MM.1S (cell line): ENCODE measurements at places on chromosomes 1 and 21.

DNA sequence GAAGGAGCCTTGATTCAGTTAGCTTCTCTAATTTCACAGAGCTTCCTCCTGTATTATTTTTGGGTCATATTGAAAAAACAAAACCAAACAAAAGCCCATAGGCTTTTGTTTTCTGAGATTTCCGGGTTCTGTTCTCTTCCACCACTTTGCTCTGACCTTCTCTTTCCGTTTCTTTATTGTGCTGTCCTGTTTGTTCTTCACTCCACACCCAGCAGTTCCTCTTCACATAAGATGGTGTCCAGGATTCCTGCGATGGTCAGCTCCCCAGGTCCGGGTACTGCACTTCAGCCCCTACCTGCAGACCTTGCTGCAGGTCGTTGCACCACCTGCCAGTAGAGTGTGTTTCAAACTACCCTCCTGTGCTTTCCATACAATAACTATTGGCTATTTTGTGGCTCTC, 44.6 kb downstream of the GLUL start:
- DNase-seq = no peak

GRCh38 chr1:72283022-72283306, 625 bp upstream of the NEGR1 start:
- no peak for DNase-seq

DNA sequence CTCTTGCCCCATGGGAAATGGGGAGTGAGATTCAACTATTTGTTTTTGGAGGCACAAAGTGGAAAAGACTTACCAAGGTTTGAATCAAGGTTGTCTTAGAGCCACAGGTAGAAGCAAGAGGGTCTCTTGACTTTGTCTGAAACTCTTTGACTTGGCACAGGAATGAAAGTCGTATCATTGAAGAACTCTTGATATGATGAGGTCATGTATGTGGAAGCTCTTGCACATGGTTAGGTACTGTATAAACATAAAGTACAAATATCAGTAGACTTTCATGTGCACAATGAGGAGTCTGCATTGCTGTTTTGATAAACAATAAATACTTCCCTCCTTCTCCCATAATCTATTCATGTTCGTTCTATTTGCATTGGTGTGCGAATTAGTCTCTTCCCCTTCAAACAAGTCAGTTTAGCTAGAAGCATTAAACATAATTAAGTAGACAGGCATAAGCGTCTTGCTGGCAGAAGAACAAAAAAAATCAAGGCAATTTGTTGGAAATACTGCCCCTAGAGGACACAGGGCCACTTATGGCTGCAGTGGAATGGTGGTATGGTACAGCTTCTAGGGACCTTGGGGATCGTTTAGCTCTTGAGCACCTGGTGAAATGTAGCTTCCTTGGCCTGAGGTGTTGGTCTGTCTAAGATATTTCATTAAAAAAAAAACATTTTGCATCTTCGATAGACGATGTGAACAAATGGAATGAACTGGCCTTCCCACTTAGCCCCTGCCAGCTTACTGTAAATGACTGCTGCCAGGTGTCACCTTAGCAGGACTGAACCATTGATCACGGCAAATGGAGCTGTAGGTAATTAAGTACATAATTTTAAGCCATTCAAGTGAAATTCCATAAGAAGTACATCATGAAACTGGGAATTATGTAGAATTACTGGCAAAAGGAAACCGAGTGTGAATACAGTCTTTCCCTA, 218.0 kb upstream of the GALNT2 start:
- peak; percentile 42 for DNase-seq

DNA sequence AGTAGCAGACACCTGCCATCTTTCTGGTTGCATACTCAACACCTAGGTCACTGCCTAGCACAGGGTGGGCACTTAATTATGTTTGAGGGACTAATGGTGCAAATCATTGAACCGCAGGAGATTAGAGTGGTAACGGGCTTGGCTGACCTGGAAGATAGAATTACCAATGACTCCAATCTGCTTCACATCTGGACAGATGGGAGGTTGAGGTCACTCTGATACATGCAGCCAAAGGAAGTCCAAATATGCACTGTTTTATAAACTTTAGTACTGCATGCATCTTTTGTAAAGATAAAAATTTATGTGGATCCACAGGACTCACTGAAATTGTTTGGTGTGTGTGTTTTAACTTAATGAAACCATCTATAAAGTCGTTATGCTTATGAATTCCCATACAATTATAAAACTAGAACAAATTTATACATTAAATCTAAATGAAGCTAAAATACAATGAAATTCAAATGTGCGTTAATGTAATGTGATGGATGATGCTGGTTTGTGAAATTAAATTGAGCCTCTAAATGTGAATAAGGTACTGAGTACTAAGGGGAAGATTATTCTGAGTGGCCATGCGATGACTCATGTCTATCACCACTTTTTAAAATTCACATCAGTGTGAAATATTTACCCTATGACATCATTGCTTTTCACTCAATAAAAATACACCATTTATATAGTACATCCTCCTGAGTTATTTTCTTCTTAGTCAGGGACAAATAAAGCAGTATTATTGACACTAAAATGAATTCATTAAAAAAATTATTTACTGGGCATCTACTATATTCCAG, 224.7 kb upstream of the FAM78B start:
- peak; percentile 2 for DNase-seq

GRCh38 chr1:56240400-56240799, 339.0 kb downstream of the PLPP3 start:
- no peak for DNase-seq
